ENCODE measurements at places on chromosomes 1 and 21.

DNA sequence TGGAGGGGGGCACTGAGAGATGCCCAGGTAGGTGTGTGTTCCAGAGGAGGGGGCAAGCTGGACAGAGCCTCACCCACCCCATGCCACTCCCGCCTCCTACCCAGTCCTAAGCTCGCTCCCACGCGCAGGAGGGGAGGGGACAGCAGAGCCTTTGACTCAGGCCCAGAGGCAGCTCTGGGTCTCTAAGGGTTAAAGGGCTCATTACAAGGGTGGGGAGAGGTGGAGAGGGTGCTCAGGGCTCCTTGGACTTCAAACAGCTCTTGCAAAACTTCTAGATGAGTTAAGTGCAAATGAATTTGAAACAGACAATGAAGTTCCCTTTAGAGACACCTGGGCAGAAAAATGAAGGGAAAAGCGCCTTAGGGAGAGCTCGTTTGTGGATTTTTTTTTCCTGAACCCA, 104.2 kb upstream of the CASZ1 start:
- DNase-seq: no peak

- no peak for DNase-seq
Observed at GRCh38 chr1:1670866-1671265, 12.1 kb upstream of the CDK11B start.

DNA sequence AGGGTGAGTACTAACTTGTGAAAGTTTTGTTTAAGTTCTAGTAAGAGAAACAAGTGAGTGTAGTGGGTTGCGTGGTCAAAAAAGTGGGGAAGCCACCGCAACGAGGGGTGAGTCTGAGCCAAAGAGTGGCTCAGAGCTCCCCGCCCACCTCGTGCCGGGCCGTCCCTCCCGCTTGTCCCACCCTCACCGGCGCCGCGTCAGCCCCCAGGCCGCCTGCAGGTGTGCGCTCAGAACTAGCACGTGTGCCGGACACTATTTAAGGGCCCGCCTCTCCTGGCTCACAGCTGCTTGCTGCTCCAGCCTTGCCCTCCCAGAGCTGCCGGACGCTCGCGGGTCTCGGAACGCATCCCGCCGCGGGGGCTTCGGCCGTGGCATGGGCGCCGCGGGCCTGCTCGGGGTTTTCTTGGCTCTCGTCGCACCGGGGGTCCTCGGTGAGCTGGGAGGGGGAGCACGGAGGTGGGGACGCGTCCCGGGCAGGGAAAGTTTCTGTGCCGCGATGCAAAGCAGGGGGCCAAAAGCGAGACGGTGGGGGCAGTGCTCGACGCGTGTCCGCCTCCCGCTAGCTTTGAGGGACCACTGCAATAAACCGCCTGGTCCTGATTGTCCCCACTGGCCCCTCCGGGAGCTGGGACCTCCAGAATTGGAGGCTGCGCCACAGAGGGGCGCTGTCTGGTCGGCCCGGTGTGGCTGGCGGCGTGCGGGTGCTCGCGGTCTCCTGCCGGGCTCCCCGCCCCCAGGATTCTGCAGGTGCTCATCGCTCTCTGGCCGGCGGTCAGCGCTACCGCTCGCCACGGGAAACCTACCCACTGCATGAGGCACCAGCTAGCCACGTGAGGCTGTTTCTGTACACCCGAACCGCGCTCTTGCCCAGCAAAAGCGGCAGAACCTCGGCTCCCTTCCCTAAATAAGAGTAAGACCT, at the start of gene CR2:
Gene CR2 (plus strand): TSS at position 283 of the 919 bp plus-strand sequence. CDS start 91 bp downstream, at position 374.
- DNase-seq: no peak

DNA sequence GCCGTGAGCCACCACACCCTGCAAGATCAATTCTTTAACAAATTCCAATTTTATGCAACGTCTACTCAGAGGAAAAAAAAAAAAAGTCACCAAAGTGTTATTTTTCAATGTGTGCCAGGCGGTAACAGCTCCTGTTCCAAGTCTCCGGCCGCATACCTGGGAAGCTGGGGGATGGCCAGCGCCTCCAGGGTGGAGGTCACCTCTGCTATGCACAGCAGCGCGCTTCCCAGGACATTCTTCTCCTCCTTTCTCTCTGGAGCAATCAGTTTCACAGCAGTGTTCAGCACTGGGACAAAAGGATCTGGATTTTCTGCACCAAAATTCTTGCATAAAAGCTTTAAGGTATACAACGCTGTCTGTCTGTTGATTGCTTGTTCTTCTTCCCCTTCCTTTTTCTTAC, 34.3 kb downstream of the LGALS8 start:
- no peak for DNase-seq

GRCh38 chr1:51976846-51977602, 13.5 kb downstream of the RAB3B start:
- DNase-seq: no peak
